ENCODE measurements at places on chromosomes 6 and 20.

DNA sequence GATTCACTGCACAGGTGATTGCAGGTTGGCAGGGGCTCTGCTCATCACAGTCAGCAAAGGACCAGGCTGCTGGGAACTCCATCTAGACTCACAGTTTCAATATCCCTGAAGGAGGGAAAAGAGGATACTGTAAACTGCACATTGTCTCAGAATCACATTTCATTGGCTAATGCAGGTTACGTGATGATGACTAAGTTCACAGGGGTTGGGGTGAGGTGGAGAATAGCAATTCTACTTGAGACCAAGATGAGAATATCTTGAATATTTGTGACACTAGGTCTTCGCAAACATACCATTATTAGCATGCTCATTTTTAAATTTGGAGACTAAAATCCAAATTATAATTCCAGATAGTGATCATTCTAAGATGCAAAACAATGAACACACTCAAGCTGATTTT is 208.5 kb upstream of the CITED2 start:
- DNase-seq: no peak

- DNase-seq: no peak
Observed at GRCh38 chr6:165573671-165574070, 89.4 kb downstream of the PDE10A start.

- DNase-seq: no peak
Observed at GRCh38 chr20:17762243-17762872, 62.6 kb downstream of the BANF2 start.

DNA sequence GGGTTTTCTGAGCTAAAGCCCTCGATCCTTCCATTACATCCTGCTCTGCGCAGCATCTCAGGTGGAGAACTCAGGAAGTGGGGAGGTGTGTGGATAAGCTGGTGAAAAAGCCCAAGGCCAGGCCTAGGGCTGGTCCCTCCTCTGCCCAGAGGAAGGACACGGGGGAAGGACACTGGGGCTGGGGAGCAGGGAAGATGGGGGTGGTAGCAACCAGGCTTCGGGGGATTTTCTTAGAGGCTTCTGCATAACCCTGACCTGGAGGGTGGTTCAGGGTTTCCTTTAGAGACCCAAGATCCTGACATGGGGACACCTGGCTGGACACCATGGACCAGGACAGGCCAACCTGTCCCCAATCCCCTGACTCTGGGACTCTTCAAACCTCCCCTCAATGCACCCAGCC is 37.9 kb downstream of the SUN5 start:
- DNase-seq: no peak

DNA sequence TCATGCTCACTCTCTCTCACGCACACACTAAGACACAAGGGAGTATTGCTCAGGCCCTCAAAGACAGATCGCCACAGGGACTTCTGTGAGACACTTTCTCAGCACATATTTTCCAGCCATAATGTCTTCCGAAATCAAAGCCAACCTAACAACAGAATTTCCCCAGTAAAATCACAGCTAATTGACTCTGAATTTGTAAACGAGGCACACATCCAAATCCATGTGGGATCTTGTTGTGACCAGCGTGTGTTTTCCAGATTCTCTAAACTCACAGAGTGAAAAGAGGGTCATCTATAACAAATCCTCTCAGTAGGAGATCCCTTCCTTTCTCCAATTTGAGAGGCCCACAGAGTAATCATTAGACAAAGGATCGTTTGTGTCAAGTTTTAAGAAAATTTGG is 280.4 kb downstream of the PACRG start:
- no peak for DNase-seq

- no peak for DNase-seq
Observed at GRCh38 chr6:48904809-48905208, 558.2 kb downstream of the MMUT start.

- no peak for DNase-seq
Observed at GRCh38 chr6:27176096-27176495, 71.4 kb upstream of the PRSS16 start.

DNA sequence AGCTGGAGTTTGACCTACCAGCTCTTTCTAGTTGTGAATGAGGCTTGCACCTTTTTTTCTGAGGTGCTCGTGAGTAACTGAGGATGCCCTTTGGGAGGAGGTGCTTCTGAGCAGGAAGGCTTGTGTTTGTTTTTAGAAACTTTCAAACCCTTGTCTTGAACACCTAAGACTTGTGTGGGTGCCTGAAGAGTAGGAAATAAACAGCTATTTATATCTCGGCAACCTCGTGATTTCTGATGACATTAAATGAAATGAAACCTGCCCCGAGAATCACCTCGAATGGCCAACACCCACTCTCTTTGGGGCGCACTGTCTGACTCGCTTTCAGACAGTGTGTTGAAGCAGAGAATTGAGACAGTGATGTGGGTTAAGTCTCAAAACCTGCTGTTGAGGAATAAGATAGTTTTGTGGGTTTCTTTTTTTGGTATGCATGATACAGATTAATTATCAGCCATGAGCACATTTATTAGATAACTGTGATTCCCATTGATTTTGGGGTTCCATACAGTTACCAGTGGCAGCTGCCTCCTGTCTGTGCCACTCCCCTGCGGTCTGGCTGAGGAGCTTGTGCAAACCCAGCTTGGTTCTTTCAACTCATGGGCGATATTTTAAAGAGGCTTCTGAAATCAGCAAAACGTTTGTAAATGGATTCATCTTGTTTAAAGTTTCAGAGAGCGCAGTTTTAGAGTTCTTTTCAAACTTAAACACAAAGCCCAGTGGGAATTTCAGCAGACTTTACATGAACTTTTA is 8.4 kb downstream of the IRF4 start:
- DNase-seq: no peak

GRCh38 chr20:13130707-13131103 is 90.4 kb upstream of the ISM1 start:
- no peak for DNase-seq

DNA sequence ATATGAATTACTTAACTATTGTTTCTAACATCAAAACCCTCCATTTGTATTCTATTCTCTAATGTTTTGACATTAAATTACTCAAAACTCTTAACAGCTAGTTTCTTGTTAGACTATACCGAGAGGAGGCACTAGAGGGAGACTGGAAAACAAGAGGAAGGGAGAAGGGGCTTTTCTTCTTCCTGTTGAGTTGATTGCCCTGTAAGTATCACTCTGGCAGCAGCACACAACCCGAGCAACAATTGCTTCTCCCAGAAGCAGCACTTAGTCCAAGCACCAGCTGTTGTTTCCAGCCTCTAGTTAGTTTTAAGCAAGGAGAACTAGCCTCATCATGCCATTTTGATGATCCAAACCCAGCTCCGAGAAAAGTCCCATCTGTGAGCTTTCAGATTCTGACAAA is 603.8 kb downstream of the PRKN start:
- no peak for DNase-seq

DNA sequence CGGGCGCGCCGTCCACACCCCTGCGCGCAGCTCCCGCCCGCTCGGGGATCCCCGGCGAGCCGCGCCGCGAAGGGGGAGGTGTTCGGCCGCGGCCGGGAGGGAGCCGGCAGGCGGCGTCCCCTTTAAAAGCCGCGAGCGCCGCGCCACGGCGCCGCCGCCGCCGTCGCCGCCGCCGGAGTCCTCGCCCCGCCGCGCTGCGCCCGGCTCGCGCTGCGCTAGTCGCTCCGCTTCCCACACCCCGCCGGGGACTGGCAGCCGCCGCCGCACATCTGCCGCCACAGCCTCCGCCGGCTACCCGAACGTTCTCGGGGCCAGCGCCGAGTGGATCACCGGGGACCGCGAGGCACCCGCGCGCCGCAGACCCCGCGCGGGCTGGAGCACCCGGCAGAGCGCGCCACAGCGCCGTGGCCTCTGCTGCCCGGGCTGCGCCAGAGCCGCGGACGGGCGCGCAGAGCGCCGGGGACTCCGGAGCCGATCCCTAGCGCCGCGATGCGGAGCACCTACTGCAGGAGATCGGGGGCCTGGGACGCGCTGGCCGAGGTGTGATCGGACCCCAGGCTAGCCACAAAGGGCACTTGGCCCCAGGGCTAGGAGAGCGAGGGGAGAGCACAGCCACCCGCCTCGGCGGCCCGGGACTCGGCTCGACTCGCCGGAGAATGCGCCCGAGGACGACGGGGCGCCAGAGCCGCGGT is at the start of gene BMP2:
BMP2 (plus strand) TSS at position 151 of the 692 bp plus-strand sequence. CDS start 2,441 bp downstream, outside the sequence.
- no peak for DNase-seq

GRCh38 chr6:23855497-23856116 is 270.4 kb upstream of the NRSN1 start:
- no peak for DNase-seq

DNA sequence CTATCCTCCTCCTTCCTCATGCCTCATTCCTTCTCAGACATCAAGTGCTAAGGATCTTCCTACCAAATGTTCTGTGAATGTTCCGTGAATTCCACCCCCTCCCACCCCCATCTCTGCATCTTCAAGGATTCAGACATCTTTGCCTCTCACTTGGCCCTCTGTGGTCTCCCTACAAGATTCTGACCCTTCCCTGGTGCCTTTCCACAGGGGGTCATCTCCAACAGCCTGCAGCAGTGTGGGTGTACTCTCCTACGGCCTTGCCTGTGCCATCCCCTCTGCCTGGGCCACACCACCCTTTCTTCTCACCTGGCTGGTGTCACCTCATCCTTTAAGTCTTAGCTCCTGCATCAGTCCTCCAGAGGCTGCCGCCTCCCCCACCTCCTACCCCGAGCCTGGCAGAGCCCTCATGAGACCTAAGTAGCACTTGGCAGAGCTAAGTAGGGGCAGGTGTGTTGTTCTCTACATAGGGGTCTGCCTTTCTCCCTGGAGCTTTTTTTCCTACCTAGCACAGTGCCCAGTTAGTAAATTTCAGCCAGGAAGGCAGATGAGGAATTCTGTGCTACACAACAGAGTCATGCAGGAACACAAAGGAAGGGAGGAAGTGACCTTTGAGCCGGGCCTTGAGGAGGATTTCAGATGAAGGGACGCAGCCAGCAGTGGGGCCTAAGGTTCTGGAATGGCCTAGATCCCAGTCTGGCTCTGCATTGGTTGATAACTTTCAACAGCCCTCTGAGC is 43.1 kb downstream of the TM9SF4 start:
- DNase-seq: no peak

DNA sequence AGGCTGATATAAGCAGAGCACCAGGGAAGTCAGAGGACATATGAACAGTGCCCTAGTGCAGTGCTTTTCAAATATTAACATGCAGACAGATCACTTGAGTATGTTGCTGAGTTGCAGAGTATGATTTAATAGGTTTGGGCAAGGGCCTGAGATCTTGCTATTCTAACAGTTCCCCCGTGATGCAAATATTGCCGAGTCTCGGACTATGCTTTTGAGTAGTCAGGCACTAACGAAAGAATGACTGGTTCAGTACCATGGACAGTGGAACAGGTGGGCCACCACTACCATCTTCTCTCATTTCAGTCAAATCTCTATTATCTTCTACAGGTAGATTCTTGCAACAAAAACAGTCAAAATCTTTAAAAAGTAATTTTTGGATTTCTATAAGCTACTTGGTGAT is 3.7 kb upstream of the TMEM200A start:
- no peak for DNase-seq

DNA sequence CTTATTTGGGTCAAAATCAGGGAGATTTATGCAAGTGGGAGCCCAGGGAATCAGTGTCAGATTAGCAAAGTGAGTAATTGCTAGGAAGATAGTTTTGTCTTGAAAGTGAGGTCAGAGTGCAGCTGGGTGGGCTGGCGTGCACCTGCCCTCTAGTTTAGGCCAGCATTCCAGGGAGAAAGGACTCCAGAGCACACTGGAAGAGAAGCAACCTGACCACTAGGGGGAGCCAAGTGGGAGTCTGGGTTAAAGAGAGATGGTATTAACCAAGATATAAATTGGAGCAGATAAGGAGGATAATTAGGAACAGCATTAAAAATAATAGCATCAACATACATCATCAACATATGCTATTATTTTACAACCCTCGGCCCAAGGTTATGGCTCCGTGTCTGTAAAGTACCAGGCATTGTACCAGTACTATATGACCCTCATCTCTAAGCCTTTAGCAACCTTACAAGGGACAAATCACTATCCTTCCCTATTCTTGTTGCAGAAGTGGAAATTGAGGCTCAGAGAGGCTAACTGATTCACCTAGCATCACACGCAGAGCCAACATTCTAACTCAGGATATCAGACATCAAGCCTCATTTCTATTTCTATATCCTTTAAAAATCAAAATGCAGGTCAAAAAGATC is 57.8 kb downstream of the SLC2A10 start:
- no peak for DNase-seq

DNA sequence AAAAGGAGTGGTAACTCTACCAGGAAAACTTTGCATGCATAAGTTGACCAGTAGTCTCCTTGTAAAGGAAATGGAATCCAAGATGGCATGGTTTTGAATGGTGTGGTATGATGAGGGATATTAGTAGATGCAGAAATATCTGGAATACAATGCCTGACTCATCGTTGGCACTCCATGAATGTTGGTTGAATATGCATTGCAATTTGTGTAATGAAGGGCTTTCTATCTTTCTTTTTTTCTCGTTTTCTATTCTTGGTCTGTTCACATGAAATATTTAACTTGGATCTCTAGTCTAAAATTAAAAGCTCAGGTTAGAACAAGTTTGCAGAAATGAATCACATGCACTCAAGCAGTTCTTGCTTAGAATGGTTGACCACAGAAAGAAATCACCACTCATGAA is 277.3 kb upstream of the PRND start:
- no peak for DNase-seq

- no peak for DNase-seq
Observed at GRCh38 chr6:156423829-156424228, 353.3 kb upstream of the ARID1B start.

GRCh38 chr6:160279850-160280249 is 21.2 kb upstream of the SLC22A2 start:
- DNase-seq: no peak

DNA sequence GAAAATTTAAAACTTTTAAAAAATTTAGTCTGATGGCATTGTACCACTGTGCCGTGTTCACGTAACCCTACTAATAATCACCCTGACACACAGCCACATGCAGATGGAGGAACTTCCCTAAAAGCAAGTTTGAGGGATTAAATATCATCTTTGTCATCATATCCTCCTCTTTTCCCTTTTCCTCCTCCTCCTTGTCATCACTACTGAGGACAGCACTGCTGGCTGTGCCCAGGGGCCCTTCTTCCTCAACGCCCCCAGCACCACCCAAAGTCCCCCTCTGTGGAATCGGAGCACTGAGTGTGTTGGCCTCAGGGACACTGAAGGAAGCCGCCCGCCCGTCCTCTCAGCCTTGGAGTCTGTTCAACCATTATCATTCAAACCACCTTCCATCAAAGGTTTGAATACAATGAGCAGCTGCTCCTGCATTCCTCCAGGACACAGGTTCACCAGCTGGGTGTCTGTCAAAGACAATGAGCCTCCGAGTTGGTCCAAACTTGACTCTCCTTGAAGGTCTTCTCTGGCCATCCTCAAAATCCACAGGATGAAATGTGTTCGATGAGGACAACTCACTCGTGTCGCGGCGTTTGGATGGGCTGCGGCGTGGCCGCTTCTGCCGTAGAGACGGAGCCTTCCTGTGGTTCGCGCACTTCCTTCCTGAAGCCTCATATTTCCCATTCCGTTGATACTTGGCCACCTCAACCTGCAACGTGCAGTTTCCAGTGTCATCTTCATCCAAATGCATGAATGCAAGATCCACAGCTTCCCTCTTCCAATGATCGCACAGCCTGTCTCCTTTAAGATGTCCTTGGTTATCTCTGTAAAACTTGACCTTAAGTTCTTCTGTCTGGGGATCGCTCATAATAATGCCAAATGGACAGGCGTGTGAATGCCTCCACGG is 23.3 kb downstream of the NQO2 start:
- DNase-seq: no peak

Measured in stimulated activated CD8-positive, alpha-beta memory T cell treated with anti-CD3 and anti-CD28 coated beads, Interleukin-4, amount 100 ng/mL, for 4 hours (primary cell).